ENCODE measurements at places on chromosomes 2 and 18.

GRCh38 chr18:13576598-13576997 lies 149.8 kb downstream of the FAM210A start:
- no peak for DNase-seq

DNA sequence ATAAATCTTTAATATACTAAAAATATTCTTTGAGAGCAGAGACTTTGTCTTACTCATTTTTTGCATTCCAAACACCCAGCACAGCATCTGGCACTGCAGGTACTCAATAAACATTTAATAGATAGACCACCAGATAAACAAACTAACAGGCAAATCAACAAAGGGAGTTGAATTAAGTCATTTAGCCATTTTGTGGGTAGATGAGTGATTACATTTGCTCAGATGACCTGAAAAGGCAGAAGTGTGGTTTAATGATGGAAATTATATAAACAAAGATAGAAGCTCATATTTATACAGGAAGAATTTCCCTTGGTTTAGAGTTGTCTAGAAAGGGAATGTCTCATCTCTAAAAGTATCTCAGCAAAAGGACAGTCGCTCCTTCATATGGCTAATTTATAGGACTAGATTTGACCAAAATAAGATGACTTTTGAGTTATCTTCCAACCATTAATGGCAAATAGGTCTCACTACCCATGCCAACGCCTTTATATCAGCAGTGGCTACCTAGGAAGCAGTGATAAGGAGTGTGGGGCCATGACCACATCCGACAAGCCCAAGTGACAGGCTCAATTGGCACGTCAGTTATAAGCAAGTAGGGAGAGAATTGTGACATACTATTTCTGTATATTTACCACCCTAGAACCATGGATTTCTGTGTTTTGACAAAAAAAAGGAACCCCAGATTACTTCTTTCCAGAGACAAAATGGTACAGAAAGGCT lies 173.5 kb downstream of the ATAD2B start:
- DNase-seq = no peak

DNA sequence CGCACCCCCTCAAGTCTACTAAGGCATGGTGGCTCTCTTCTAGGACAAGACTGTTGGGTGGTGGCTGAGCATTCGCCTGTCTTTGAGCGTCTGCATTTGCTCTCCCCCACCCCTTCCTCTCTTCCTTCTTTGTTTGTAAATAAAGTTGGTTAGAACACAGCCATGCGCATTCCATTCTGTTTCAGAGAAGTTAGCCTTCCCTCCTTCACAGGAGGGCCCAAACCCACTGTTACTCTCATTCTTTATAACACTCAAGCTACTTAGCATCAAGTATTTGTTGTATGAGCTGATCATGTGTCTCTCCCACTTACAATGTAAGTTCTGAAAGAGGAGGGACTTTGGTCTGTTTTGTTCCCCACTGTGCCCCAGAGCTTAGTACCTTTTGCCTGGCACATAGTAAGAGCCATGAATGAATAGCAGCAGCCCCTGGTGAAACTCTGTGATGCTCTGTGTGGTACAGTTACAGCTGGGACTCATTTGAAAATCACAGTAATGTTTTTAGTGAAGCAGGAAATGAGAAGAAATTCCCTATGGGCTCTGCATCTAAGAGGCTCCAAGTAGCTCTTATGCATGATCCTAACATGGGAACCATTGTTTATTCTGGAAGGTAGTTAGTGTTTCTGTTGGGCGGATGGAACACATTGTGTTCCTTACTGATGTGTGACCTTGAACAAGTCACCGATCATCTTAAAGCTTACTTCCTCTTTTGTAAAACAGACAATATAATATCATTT lies 7.7 kb downstream of the MGAT5 start:
- DNase-seq = no peak

DNA sequence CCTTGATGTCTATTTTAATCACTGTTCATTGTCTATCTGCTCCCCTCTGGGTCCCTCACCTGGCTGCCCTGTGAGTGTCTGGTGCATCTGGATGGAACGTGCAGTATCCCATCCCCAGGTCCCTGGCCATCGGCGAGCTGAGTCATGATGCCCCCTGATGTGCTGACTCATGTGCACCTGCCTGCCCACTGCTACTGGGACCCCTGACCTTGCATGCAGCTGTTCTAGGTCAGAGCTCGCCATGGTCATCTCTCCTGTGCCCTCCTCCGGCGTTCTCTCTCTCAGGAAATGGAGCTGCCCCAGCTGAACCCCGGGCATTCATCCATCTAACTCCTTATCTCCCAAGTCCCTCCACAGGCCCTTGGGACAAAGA lies 516.2 kb upstream of the HS6ST1 start:
- DNase-seq = no peak

- no peak for DNase-seq
Observed at GRCh38 chr18:413233-413632, 87.3 kb downstream of the COLEC12 start.

- no peak for DNase-seq
Observed at GRCh38 chr18:59022167-59022945, 117.3 kb upstream of the SEC11C start.

- DNase-seq = no peak
Observed at GRCh38 chr2:170821531-170822289, 5.0 kb downstream of the GAD1 start.

- DNase-seq = no peak
Observed at GRCh38 chr2:226086190-226086589, 686.7 kb downstream of the NYAP2 start.

DNA sequence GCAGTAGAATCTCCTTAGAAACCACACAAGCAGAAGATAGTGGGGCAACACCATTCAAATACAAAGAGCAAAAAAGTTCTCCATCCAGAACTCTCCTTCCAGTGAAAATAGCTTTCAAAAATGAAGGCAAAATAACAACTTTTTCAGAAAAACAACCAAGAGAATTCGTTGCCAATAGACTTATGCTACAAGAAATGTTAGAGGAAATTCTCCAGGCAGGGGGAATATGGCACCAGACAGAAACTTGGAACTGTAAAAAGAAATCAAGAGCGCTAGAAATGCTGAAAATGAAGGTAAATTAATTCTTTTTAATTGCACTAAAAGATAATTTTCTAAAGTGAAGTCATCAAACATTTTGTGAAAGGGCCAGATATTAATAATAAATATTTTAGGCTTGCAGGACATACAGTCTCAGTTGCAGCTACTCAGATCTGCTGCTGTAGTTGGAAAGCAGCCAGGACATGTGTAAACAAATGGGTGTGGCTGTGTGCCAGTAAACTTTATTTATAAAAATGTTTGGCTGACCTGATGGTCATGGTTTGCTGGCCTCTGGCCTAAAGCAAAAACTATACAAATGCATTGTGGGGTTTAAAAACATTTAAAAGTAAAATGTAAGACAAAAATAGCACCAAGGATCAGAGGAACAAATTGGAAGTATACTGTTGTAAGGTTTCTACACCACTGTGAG lies 73.7 kb upstream of the TGFA start:
- DNase-seq = no peak

DNA sequence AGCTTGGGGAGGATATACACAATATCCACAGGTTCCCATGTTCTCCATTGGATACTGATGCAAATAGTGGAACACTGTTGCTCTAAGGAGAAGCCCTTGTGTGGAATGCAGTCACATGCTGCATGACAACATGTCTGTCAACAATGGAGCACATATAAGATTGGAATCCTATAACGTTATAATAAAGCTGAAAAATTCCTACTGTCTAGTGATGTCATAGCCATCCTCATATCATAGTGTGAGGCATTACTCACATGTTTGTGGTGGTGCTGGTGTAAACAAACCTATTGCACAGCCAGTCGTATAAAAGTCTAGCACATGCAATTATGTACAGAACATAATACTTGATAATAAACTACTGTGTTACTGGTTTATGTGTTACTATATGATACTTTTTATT lies 394.7 kb downstream of the FBXO15 start:
- DNase-seq = no peak

GRCh38 chr18:48615566-48616401 lies 77.0 kb downstream of the CTIF start:
- no peak for DNase-seq

DNA sequence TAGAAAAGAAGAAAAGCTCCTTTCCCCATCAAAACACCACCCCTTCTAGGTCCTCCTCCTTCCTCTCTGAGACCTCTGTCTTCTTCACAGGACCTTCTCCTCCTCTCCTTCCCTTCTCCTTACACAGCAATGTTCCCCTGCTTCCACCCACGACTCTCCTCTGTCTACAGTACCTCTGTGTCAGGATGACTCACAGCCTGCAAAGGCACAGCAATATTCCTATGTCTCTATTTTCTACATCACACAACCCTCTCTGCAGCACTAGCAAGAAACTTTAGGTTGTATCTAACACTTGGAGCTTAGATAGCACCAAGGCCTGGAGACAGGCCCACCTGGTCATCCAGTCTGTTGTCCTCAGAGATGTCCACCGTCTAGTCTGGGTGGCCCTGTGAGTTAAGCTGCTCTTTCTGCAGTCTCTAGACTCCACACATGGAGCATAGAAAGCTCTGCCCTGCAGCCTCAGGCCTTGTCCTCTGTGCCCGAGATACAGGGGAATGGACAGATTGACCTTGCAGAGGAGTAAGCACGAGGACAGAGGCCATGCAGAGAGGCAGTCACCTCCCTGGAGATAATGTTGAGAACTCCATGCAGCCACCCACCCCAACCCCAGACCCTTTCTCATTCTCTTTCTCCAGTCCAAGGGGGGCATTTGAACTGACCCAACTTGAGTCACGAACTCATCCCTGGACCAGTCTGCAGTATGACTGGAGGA lies 212.0 kb downstream of the TNS1 start:
- DNase-seq = no peak

- DNase-seq = no peak
Observed at GRCh38 chr2:195364015-195364965, 292.7 kb upstream of the SLC39A10 start.

DNA sequence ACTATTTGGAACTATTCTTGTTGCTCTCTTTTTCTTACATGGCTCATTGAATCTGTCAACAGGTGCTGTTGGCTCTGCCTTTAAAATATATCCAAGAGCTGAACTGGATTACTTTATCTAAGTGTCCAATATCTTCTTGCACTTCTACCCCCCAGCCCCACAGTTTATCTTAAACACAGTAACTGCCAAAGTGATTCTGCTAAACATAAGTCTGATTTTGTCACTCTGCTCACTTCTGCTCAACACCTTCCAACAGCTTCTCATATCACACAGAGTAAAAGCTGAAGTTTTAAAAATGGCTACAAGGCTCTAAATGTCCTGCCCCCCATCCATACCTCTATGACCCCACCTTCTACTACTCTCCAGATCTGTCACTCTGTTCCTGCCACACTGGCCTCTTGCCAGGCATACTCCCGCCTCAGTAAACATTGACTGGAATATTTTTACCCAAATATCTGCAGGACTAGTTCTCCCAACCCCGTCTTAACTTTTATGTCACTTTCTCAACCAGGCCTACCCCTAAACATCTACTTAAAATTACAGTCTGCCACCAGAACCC lies 130.7 kb downstream of the CCDC148 start:
- DNase-seq = no peak

- no peak for DNase-seq
Observed at GRCh38 chr2:212777020-212777491, 238.5 kb upstream of the ERBB4 start.

DNA sequence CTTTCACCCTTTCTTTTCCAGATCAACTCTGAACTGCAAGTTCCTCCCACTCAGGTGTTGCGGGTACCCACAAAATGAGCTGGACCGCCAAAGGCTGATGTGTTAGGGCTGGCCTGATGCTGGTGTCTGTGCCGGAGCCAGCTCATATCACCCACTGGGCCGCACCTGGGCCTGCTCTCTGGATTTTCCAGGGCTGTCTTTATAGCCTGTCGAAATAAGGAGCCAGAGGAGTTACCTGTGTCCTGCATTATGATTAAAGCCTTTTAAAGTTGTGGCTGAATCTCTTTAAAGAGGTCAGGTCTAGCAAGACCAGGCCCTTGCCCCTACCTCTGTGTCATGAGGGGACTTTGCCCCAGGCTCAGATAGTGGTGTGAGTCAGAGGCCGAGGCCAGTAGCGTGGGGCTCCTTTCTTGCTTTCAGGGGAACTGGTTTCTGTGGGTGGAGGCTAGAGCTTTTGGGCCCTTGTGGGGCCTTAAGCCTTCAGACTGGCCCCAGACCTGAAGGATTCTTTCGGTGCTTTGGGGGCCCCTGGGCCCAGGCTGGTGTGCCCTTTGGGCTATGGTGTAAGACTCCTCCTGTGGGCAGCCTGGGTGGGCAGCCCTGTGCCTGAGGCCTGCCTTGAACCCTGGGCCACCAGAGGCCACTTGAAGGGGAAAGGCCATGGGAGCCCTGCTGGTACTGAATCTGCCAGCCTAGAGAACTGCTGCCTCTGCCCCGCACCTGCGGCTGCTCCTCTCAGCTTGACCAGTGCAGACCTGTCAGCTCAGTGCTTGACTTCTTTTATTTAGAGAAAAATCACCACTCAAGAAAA lies 21.3 kb downstream of the OTOF start:
- DNase-seq = no peak

DNA sequence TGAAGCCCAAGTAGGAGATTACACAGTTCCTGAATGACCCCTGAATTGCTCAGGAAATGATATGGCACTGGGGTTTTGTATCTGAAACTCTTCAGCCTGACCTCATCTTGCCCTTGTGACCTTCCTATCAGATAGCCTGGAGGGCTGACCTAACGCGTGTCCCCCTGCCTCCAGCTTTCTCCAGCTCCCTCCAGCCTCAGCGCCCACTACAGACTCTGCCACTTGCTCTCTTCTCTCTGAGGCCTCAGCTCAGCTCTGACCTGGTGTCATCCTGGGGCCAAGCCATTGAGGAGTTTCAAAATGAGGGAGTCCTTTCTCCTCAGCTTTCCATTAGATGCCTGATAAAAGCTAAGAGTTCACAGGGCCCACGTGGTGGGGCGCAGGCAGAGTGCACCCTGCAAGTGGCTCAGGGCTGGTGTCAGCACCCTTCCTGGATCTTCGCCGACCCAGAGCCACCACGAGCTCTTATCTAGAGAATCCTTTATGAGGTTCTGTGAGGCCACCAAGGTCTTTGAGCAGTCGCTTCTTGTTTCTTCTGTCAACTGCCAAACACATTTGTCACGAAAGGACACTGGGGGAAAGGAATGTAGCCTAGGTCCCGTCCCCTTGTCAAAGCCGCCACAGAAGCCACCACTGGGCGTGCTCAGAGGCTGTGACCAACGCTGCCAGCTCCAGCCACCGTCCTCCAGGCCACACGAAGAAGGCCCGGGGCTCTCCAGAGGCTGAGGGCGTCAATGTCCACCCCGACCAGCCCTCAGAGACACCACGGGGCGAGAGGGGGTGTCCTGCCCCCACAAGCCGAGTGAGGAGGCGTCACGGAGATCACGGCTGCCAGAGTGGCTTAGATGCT lies 131.3 kb upstream of the GPC1 start:
- DNase-seq = no peak

GRCh38 chr2:2777213-2777612 lies 446.1 kb upstream of the MYT1L start:
- DNase-seq = no peak

- no peak for DNase-seq
Observed at GRCh38 chr18:47323158-47323557, 71.7 kb upstream of the SKOR2 start.

Measured in GF-D8 (cell line).